NCI-H1436 (cell line): ENCODE measurements at places on chromosomes 6 and 20.

- DNase-seq: no peak
These were observed 226.4 kb downstream of the TBC1D7 start for GRCh38 chr6:13101985-13102384.

GRCh38 chr6:65728879-65729479, 22.0 kb upstream of the EYS start:
- no peak for DNase-seq

GRCh38 chr6:117380298-117380697, 45.4 kb downstream of the ROS1 start:
- DNase-seq: no peak

GRCh38 chr20:1707588-1708449, 50.2 kb upstream of the SIRPG start:
- DNase-seq: no peak

DNA sequence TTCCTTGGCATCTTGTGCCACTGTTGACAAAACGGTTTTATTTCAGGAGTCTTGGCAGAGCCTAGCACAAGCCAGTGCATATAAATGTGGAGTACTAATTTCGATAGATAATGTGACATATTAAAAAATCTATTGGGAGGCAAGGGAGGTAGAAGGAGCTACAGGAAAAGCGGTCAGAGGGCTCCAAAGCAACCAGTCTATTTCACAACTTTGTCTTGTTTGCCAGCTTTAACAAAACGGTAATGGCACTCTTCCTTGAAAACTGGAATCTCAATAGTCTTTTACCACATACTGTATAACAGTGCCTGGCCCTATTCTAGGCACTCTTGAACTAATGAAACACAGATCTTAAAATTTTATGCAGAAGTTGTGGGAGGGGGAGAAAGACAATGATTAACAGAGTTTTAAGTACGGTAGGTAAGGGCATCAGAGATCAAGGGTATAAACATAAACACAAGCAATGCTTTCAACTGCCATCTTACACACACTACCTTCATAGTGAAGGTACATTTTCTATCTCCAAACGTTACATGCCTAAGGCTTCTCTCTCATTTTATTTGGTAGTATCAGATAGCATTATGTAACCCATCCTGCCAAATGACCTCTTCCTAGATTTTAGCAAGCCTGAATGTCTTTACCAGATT, 33.5 kb upstream of the SYNCRIP start:
- DNase-seq: no peak

DNA sequence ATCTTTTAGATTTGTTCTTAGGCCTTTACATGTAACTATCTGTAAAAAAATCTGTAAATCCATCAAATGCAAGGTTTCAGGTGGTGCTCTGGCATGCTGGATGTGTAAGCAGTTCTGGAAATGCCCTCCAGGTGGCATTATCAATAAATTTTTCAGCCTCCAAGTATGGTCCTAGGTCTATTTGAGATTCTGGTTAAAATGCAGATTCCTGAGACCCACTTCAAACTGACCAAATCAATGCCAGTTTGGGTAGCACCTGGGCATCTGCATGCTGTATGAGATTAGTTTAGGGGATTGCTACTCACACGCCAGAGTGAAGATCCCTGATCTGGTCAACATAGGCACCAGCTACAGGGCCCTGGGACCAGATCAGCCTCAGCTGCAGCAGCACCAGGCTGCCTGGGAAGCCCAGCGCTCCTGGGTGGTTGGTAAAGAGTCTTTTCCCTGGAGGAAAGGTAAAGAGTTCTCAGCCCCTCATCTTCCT, 507.3 kb upstream of the CITED2 start:
- DNase-seq: no peak

- no peak for DNase-seq
These were observed 31.4 kb downstream of the SLC22A2 start for GRCh38 chr6:160227038-160227768.

DNA sequence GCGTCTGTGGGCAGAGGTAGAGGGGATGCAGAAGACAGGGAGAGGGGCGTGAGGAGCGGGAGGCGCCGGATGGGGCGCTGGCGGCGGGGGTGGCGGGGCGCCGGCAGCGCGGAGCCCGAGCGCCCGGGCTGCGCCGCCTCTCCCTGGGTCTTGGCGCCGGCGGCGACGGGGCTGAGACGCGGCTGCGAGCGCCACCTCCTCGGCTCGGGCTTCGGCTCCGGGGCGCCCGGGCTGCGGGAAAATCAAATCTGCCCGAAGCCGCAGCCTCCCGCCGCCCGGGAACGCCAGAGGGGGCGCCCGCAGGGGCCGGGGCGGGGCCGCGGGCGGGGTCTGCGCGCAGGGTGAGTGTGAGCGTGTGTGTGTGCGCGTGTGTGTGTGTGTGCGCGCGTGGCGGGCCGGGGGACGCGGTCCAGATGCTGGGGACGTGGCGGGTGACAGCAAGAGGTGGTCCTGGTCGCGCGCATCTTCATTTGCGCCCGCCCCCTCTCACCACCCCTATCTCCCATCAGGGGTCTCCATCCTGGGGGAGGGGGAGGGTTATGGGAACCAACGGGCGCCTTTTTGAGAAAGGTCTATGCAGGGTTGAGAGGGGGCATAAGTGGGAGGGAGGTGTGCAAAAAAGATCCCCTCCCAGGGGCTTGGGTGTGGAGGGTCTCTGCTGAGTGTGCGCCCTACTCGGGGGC, 646 bp upstream of the CPNE5 start:
- DNase-seq: peak; percentile 19

- no peak for DNase-seq
These were observed 47.6 kb upstream of the MYL9 start for GRCh38 chr20:36493801-36494114.

GRCh38 chr6:32679492-32679891, 13.0 kb upstream of the HLA-DQB1 start:
- DNase-seq: no peak

- peak; percentile 5 for DNase-seq
These were observed 1.5 kb downstream of the EPM2A start for GRCh38 chr6:145733810-145734209.

- DNase-seq: no peak
These were observed 49.3 kb downstream of the PHIP start for GRCh38 chr6:79028641-79029314.

DNA sequence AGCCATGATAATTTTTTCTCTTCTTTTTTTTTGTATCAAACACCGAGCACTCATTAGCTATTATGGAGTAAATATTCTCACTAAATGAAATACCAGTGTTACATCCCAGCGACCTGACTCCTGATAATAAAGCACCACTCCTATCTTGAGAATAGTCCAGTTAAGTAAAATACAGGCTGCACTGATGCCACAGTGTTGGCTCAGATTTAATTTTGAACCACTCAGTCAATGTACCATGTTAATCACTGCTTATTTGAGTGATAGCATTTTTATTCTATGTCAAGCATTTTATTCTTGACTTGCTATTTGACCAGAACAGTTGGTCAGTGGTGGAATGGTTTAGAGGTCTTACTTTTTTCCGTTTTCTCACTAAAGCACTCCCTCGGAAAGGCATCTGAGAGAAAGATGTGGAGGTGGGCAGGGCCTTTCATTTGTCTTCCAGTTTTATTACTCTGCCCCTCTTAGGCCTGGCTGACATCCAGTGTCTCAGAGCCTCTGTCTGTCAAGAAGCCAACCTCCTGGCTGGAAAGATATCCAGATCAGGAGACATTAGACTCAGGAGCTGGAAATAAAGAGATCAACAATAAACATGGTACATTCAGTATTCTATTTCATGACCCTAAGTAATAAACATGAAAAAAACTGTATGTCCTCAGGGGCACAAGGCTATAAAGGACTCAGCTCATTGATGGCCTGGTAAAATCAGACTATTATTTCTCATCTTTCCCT, 457.8 kb downstream of the EPM2A start:
- no peak for DNase-seq

- no peak for DNase-seq
These were observed 131.4 kb upstream of the EPHA7 start for GRCh38 chr6:93550551-93551276.

DNA sequence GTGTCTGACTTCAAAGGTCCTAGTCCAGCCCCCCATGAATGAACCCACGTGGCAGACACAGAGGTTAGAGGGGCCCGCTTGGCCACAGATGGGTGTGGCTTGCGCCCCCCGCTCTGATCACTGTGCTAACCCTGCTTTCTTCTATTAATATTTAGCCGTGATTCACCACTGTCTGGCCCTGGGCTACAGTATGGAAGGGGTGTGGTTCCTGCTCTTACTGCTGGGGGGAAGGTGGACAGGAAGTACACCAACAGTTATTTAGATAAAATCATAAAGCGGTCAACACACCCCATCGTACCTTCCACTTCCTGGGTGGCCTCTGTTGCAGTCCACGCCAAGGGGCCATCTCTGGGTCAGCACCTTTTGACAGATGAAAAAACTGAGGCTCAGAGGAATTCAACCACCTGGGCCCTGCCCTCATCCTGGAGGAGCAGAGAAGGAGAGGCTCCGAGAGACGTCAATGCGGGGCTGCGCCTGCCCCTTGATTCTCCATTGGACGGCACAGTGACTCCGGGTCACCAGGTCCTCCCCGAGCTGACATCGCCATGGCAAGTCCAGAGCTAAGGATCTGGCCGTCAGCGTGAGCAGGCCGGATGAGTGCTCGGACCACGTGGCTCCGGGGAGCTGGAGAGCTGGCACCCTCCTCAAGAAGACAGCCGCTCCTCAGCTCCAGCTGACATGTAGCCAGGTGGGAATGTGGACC, 206.3 kb downstream of the PREX1 start:
- DNase-seq: no peak

DNA sequence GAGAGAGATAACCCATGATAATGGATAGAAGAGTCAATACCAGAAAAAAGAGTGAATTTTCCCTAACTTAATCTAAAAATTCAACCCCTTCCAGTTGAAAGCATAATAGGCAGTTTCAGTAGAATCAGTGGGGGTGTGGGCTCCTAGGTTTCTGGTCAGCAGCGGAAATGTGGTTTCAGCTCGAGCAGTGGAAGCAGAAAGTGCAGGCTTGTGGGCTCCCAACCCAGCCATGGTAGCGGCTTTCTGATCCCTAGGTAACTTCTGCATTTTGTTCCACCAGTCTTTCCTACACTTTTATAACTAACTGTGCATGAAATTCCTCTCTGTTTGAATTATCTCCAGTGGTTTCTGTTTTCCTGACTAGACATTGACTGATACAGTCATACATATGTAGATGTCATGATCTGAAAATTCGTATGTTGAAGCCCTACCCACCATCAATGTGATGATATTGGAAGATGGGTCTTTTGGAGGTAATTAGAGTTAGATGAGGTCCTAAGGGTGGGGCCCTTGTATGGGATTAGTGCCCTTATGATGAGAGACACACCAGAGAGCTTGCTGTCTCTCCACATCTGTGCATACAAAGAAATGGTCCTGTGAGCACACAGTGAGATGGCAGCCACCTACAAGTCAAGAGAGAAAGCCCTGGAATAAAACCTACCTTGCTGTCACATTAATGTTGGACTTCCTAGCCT, 6.5 kb upstream of the DDO start:
- no peak for DNase-seq

- DNase-seq: no peak
These were observed 20.4 kb upstream of the NOTCH4 start for GRCh38 chr6:32244270-32244669.

DNA sequence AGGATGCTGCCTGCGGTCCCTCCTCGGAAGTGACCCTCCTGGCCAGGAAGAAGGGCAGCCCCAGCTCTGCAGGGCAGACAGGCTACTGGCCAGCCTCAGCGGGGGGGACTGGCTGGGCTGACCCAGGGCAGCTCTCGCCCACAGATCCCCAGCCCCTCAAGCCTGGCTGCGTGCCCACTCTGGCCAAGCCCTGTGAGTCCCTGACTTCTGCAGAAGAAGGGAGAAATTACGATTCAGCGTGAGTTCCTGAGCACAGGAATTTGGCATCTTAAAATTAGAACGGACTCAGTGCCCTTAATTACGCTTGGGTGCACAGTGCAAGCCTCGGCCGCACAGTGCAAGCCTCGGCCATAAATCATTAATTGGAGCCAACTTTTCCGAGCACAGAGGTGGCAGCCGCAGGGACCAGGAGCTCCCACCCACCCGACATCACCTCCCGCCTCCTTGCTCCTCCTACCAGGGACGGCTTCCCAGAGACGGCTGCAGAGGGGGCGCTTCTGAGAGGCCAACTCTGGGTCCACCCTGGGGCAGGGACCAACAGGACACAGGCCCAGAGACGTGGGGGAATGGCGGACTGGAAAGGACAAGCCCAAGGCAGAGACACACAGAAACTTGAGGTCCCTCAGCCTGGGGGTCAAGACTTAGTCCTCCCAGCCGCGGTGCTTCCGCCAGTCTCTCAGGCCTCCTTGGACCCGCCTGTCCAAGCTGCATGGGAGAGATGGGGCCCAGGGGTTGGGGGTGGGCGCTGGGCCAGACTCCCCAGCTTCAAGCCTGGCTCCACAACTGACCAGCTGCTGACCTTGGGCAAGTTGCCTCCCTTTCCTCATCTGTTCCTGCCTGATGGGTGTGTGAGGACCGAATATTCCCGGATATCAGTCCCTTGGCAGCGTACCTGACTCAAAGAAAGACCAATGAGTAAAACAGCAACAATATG, 165.4 kb downstream of the TAF4 start:
- DNase-seq: no peak

DNA sequence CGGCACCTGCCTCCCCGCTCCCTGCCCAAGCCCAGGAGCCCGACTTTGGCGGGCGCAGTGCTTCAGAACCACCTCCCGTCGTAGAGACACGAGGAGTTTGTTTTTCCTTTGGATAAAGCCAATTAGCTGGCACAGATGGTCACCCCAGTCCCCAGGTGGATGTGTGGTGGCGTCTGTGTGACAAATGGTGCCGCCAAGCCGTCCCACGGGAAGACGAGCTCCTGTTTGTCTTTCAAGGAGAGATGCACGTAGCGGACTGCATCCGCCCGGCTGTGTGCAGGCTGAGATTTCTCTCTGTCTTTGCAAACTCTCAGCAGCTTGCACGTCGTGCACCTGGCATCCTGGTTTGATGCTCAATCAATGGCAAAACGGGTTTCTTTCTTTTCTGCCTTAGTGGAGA, 16.1 kb upstream of the MRGBP start:
- DNase-seq: no peak

DNA sequence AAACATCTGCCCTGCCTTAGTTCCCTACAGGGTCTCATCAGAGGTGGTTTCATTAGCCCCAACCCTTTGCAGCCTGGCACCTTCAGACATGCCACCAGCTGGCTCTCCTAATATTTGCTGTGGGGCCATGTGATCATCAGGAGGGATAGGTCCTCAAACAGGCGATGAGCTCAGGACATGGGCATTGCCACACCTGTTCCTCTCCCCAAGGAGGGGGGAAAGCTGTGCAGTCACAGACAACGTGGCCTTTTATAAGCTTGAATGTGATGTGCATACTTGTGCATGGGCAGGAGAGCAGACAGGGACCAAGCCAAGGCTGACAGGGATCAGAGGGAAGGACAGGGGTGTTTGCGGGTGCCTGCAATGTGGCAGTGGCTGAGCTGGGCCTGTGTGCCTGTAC, 78.8 kb upstream of the ZNFX1 start:
- DNase-seq: no peak

- no peak for DNase-seq
These were observed 27.6 kb downstream of the TFAP2B start for GRCh38 chr6:50846144-50846851.

DNA sequence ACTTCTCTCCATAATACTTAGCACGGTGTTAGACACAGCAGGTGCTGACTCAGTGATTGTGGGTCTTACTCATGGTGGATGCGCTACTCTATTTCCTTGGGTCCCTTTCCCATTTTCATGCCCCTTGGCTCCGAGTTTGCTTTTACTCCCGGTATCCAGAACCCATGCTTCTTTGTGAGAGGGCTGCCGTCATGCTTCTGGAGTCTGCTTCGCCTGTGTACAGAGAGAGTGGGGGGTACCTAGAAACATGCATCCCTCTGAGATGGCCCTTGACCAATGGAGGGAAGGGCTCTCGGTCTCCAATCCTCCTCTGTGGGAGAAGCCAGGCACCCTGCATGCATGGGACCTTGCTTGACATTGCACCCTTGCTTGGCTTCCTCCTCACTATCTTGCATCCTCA, 160.4 kb downstream of the NRN1 start:
- DNase-seq: no peak
